ENCODE measurements at places on chromosomes 12 and 14.

GRCh38 chr14:99441918-99442317, 38.7 kb downstream of the SETD3 start:
- DNase-seq: no peak

DNA sequence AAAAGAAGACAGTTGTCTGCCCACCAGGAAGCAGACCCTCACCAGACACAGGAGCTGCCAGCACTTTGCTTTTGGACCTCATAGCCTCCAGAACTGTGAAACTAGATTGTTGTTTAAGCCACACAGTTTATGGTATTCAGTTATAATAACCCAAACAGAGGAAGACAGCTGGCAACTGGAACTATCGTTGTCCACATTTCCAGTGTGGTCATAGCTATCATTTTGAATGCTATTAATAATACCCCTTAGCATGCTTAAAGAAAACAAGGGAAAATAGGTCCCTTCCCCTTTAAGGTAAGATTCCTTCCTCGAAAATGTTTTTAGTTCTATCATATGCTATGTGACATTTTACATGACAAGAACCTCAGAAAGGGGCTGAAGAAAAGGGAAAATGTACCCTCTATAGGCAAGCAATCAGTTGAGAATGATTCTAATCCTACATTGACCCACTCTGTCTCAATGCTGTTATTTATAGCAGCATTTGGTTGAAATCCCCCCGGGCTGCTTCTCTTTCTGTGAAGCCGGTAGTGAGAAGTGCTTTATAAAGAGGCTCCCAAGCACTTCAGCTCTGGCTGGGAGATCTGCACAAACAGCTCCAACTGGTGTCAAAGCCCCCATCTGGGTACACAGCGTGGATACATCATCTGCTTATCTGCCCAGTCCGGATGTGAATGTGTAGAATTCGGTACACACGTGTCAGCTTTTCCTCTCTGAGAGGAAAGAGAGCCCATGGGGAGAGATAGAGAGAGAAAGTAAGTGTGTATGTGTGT, 221.2 kb upstream of the FLRT2 start:
- DNase-seq: no peak

- DNase-seq: no peak
Measured at GRCh38 chr12:45326358-45326975, 110.6 kb downstream of the ANO6 start.

DNA sequence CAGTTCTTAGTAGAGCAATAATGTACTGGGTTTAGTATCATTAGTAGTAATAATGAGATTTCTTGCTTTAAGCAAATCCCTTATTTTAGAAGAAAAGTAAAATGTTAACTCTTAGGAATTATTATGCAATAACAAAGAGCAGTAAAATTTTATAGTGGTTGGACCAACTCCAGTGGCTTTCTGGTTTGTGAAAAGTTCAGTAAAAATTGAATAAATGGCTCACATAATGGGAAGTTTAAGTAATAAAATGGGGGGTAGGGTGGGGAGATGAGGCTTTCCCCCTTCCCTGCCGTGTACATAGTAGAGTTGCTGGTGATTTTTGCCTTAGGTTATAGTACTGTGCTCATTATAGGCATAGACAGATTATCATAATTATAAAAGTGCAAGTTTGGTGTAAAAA, 250.5 kb upstream of the ATP2B1 start:
- no peak for DNase-seq

- DNase-seq: no peak
Measured at GRCh38 chr14:55477680-55478079, 37.3 kb upstream of the TBPL2 start.

GRCh38 chr12:10289005-10289754, 18.5 kb upstream of the KLRD1 start:
- DNase-seq: no peak

All from inflammatory macrophage (primary cell).